SK-MEL-5 (cell line): ENCODE measurements at places on chromosomes 3 and 15. TPM values are rescaled to one million over a fixed set of nuclear protein-coding genes. Genes with fewer than 3 reads are reported as not detected.

PRR20G gene
- total RNA-seq = not detected in 2 replicates

TMOD2 gene
- 7.6 TPM in 2 replicates for total RNA-seq

MFAP1 gene
- 27.6 and 28.8 TPM in 2 replicates for total RNA-seq

FETUB gene
- total RNA-seq = not detected in 2 replicates

CEMIP gene
- 6.3 and 7.0 TPM in 2 replicates for total RNA-seq

GYG1 gene
- 35.0 and 35.3 TPM in 2 replicates for total RNA-seq

DNA sequence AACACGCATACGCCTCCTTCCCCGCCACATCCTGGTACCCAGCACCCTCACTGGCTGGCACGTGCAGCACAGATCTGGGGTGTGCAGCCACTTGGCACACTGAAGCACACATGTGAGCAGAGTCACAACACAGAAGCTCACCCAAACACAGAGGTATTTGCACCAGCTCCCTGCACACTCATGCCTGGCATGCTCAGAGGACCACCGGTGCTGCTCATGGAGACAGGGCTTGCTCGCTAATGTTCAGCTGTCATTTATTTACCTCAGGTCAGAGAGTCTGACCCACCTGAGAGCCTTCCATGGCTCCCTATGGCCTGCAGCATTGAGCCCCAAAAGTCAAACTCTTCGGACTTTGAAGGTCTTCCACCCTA lies 70.4 kb downstream of the ADAMTS7 start:
- DNase-seq = no peak

- no peak for DNase-seq
These were observed 41.5 kb downstream of the NLGN1 start for GRCh38 chr3:173439004-173439403.

DNA sequence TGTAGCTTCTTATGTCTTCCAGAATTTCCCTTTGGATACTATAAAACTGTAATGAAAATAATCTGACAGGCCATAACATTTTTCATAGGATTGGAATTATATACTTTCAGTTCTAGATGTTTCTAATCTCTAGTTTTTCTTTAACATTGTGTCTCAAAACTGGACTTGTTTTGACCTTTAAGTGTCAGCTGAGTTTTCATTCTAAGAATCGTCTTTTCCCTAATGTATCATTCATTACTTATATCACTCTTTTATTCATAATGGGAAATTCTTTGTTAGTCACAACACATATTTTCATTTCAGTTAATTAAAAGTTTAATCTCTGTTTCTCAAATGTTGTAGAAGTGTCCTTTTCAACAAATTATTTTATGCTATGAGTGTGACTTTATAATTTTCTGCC lies 11.9 kb downstream of the GPR171 start:
- DNase-seq = no peak

- DNase-seq = peak; percentile 55
These were observed 848 bp upstream of the CADPS start for GRCh38 chr3:62876064-62876463.

DNA sequence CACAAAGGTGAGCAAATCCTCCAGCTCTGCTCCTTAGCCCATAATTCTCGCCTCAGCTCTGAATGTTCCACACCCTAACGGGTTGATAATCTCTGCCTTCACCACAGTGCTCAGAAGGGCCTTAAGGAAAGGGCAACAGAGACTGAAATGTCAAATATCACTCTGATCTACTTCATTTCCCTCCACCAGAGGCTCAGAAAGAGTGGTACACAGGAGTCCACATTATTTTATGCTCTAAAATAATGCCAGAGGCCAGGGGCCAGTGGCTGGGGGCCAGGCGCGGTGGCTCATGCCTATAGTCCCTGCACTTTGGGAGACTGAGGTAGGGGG lies 72.2 kb downstream of the MB21D2 start:
- DNase-seq = no peak

- no peak for DNase-seq
These were observed 5.8 kb upstream of the UCN2 start for GRCh38 chr3:48569400-48569799.

GRCh38 chr3:140224307-140224706 lies 289.3 kb downstream of the CLSTN2 start:
- DNase-seq = no peak

GRCh38 chr15:100918034-100918689 lies 995 bp upstream of the LRRK1 start:
- peak; percentile 51 for DNase-seq

- no peak for DNase-seq
These were observed 861.0 kb upstream of the NR2F2 start for GRCh38 chr15:95469496-95470000.

GRCh38 chr3:172536505-172536904 lies 13.3 kb upstream of the TNFSF10 start:
- no peak for DNase-seq
